ENCODE measurements at places on chromosomes 7 and 10.

DNA sequence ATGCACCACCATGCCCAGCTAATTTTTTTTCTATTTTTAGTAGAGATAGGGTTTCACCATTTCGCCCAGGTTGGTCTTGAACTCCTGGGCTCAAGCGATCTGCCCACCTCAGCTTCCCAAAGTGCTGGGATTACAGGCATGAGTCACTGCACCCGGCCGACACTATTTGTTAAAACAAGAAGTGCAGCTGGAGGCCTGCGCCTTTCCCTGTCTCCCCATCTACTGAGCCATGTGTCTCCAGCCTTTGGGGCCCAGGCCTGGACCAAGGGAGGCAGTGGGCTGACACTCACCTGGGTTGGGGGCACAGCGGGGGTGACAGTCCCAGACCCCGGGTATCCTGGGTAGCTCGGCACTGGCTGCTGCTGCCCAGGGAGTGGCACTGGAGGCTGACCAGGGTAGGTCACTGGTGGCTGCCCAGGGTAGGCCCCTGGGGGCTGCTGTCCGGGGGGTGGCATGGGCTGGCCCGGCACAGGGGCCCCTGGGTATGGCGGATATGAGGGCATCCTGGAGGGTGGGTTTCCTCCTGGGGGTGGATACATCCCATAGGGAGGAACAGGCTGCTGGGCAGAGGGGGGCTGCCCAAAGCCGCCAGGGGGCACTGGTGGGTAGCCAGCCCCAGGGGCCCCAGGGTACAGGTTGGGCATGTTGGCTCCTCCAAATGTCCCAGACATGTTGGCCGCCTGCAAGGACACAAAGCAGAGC lies 36.3 kb downstream of the PLAC9 start:
- no peak for DNase-seq

- DNase-seq: no peak
Measured at GRCh38 chr7:132767378-132767777, 191.1 kb upstream of the PLXNA4 start.

DNA sequence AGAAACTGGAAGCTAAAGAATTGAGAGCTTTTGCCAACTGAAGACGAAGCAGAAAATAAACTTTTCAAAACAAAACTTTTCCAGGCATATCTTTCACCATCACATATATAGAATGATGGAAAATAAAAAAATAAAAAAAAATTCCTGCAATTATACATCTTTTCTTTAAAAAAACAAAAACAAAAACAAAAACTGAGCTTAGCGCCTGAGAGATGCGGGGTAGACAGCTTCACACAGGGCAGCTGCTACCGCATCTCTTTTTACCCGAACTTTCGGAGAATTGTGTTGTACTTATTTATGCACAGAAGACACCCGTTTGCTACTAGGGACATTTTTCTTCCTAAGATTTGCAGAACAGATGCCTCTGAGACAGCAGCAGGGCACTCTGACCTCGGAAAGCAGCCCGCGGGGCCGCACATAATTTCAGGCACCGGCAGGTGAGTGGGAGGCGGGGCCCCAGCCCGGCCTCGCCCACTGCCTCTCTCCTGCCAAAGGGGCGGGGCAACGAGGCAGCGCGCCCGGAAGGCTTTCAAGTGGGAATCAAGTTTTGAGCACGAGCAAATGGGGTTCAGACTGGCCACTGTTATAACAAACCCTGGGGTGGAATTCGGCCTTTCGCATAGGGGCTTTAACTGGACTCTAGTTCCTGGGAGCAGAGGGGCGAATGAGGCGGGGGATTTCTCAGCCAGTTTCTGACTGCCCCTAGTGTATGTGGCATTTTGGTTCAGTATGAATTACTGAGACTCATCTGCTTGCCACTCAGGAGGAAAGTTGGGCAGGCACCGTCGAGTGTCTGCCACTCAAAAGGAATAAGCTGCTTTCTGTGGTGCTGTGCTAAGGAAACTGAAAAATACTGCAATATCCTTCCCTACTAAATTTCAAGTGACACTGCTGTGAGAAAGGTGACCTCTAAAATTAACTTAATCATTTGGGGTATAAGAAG lies 18.5 kb upstream of the FAM133B start:
- no peak for DNase-seq

GRCh38 chr7:191105-191980 lies 1.0 kb upstream of the FAM20C start:
- DNase-seq: no peak

DNA sequence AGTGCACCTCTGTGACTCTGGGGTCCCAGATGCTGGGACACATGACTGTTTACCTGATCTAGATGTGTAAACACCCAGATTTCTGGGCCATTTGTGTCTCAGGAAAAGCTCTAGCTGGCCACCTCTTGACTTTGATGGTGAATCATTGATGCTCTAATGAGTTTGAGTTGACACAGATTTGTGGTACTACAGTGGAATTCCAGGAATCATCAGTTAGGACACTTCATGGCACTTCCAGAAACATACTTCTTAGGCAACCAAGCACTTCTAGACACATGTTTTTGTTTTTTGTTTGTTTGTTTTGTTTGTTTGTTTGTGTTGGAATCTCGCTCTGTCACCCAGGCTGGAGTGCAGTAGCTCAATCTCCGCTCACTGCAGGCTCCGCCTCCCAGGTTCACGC lies 302.2 kb upstream of the ZMIZ1 start:
- no peak for DNase-seq

GRCh38 chr10:61951144-61951483 lies 49.6 kb downstream of the ARID5B start:
- DNase-seq: no peak

DNA sequence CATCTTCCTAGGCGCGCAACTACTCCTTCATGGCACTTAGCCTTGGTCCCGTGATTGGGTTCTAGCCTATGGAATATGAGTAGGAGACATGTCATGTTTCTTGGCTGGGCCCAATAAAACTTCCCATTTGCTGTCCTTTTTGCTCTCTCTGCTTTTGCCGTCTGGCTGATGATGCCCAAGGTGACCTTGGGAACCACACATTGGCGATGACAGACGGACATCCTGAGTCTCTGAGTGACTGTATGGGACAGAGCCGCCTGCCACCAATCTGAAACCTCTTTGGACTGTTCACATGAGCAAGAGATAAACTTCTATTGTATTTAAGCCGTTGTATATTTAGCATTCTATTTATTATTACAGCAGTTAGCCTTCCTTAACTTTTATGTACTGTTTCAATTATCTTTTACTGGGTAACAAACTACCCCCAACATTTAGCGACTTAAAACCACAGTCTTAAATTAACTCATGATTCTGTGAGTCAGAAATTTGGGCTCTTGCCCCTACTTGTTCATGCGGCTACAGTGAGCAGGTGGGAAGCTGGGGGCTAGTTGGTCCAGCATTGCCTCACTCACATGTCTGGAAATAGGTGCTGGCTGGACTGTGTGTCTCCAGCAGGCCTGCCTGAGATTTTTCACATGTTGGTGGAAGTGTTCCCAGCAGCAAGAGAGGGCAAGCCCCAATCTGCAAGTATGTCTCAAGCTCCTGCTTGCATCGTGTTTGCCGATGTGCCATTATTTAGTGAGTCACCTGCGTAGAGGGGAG lies 71.7 kb downstream of the NOD1 start:
- no peak for DNase-seq

DNA sequence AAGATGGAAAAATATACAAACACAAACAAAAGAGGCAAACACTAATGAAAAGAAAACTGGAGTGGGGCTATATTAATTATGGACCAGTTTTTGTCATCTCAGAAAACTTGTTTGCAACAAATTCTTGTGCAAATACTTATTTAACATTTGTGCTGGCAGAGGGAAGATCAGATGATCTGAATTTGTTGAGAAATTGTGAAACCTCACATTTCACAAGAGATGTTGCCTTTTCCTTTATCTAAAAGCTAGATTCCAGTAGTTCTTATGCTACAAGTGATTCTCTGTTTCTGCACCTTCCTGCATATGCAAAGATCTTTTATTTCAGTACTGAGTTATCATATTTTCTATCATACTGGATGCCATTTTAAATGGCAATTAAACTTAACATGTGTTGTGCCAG lies 320.7 kb downstream of the SUGCT start:
- no peak for DNase-seq

DNA sequence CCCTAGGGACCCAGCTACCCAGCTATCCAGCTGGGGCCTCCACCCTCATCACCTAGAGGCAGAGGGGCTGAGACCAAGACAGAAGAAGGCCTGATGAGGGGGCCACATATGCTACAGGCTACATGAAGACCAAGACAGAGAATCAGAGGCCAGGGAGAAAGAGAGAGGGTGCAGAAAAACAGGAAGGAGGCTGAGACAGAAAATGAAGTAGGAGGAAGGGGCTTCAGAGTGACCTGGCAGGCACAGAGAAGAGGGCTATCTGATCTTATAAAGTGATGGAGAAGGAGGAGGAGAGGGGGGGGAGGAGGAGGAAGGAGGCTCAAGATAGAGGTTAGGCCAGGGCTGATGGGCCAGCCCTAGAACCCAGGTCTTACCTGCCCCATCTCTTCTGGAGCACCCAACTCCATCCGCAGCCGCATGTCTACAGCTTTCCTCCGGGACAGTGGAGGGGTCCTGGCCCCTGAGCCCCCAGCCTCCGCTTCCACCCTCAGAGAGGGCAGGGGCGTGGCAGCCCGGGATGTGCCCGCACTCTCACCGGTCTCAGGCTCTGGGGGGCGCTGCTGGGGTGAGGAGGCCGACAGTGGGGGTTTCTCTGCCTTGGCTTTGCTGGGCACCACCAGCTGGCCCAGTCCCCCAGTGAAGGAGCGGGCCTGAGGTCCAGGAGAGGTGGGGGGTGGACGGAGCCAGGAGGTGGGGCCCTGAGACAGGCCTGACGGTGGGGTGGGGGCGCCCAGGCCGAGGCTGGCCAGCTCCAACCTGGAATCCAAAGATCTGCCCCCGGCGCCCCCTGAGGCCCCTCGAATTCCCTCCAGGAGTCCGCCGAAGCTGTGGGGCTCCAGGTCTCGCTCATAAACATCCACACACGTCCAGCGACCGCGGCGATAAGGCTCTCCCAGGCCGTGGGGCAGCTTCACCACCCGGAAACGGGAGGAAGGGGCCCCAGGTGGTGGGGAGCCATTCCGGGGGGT lies 1.8 kb downstream of the TSC22D4 start:
- DNase-seq: no peak

DNA sequence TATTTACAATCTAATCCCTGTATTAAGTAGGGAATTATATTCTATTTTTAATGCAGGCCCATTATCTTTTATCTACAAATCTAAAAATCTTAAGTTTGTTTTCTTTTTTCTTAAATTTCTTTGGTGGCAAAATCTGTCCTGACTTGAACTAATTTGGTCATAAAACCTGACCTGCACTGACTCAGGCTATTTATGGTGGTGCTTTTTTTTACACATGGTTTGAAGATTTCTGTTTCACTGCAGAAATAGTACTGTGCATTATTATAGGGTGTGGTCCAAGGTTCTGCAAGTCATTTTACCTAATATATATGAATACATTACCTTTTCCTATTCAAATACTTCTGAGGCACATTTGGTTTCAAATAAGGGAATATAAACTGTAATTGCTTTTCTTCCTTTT lies 137.0 kb downstream of the CD36 start:
- DNase-seq: no peak

DNA sequence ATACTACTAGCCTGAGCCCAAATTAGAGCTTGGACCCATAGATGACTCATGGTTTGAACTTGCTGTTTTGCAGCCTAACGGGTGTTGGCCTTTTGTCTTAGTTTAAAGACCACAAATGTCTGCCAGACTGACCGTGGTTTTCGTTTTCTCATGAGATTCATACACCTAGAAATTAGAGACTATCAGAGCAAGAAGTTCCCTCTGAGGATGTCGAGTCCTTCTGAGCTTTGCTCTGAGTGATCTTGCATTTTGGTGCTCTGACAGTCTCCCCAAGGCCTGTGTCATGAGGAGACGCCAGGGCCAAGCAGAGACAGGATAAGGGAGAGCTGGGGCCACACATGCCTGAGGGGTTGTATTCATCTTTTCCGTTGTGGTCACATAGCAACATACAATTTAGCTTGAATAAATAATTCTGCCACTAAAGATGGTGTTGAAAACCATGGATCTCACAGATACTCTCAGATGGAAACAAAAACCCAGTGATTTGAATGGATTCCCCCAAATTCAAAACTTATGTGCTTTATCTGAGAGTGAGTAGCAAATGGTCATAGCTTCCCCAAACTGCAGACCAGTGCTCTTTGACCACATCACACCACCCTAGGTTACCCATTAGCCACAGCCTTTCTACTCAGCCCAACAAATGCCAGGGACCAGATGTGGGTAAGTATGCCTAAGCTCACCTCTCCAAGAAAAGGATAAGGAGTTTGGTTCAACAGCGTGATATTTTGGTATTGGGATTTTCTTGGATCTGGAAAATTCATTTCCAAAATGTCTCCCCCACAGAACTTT lies 762.0 kb upstream of the IGFBP3 start:
- no peak for DNase-seq

DNA sequence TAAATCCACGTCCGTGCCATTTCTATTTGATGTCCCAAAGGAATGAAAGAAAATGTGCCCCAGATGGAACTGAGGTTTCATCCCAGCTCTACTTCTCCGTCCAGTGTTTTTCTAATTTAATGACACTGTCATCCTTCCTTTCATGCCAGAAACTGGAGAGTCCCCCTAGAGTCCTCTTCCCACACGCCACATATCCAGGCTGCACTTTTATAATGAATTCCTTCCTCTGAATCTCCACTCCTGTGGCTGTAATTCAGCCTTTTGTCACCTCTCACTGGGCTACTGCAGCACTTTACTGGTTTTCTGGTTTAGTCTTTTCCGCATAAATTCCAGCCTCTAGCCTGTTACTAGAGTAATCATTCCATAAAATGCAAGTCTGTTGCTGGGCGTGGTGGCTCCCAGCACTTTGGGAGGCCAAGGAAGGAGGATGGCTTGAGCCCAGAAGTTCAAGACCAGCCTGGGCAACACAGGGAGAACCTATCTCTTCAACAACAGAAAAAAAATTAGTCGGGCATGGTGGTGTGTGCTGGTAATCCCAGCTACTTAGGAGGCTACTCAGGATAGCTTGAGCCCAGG lies 142.6 kb upstream of the RHEB start:
- DNase-seq: no peak

DNA sequence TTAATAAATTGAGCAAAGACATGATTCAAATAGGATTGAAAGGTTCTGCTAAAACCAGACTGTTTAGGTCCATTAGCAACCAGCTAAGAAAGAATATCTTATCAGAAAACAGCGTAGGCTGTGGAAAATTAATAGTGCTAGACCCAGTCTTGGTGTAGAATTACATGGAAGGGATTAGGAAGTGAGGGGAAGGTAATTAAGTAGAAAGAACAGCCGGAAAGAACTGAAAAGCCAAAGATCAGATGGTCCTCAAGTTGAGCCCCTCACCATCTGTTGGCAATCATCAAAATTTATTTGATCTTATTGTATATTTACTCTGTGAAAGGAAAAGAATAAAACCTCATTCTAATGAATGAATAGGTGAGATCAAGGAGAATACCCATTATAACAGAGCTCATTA lies 50.1 kb downstream of the COL1A2 start:
- no peak for DNase-seq

DNA sequence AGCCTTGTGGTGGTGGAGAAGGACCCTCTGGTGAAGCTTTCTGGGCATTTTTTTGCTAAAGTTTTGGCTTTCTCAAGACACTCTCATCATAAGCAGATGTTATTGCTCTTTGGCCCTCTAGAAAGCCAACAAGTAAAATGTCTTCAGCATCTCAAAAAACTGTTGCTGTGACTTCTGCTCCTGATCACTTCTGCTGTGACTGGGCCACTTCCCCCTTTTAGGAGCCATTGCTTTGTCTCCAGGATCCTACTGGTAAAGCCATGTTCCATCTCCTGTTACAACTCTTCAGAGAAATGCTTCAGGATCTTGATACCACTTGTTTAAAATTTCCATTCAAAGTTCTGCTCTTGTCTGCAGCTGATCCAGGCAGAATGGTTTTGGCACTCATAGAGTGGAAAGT lies 10.9 kb downstream of the PARP12 start:
- DNase-seq: no peak
